Fibroblast of the aortic adventitia (primary cell): ENCODE measurements at places on chromosomes 1 and 21.

DNA sequence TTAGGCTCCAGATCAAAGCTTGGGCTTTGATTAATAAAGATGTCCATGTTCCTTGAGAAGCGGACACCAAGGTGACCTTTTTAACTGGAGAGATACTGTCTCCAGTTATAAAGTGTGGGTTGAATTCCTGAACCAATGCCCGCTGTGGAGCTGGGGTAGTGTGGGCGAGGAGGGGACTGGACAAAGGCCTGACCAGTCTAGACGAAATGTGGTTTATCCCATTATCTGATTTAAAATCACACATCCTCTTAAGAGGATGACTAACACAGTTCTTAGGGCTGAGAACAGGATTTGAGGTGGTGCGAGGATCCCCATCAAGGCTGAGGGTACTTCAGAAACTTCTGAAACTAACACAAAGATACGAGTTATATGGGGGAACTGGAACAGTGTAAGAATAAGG, 84.5 kb upstream of the GCLM start:
- DNase-seq, result no peak

DNA sequence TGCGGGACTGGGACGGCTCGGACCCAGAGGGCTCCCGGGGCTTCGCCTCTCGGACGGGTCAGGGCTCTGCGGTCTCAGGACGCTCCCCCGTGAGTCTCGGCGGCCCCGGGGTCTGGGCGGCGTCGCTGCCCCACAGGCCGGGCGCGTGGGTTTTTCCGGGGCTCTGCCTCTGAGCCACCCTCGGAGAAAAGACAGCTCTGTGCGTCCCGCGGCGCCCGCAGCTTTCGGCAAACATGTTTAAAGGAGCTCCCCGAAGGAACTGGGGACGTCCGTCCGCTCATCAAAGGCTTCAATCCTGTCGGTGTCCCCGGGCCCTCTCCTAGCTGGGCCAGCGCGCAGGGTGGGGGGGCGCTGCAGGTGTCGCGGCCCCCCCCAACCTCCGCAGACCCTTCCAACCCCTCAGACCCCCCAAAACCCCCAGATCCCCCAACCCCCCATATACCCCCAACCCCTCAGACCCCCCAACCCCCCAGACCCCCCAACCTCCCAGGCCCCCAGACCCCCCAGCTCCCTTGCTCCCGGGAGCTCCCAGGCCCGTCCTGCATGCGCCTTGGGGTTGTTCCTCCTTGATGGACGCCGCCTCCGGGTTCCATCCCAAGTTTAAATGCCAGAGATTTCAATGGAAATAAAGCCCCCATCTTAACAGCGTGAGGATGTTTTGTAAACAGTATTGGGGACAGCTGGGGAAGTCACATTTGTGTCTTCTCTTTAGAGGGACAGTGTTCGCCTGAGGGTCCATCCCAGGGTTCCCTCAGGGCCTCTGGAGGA, 996 bp upstream of the C1orf159 start:
- no peak for DNase-seq

DNA sequence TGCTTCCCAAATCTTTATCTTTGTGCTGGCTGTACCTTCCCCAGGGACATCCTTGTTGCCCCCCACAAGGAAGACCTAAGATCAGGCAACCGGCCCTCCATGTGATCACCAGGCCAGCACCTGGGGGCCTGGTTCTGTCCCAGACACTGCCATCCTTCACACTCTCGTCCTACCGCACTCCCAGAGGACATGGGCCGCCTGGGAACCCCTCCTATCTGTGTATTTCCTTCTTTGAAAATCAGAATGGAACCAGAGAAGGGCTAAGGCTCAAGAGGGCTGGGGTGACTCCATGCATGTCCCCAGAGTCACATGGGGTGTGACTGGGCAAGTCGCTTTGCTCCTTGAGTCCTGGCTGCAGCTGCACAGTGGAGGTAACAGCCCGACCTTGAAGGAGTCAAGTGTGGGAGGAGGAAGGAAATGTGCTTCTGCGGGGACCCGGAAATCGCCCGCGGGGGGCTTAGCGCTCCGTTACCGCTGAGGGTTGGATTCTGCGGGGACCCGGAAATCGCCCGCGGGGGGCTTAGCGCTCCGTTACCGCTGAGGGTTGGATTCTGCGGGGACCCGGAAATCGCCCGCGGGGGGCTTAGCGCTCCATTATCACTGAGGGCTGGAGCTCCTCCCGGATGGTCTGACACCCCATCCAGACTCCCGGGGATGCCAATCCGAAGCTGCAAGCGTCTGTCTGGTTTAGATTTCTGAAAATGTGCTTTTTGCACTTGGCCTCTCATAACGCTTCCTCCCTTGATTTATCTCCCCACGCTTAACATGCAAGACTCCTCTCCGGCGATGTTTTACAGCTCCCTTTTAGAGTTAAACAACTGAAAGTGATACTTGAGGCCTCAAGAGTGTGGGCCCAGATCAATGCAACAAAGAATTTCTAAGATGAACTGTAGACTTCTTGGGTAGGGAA, 278.9 kb downstream of the NPHP4 start:
- DNase-seq, result no peak

- no peak for DNase-seq
Observed at GRCh38 chr1:1285102-1285571, 4.9 kb downstream of the SCNN1D start.

- peak; percentile 55 for DNase-seq
Observed at GRCh38 chr1:40977716-40978115, 1.8 kb upstream of the CTPS1 start.

- DNase-seq, result no peak
Observed at GRCh38 chr21:42343556-42343955, 7.2 kb downstream of the TFF2 start.

DNA sequence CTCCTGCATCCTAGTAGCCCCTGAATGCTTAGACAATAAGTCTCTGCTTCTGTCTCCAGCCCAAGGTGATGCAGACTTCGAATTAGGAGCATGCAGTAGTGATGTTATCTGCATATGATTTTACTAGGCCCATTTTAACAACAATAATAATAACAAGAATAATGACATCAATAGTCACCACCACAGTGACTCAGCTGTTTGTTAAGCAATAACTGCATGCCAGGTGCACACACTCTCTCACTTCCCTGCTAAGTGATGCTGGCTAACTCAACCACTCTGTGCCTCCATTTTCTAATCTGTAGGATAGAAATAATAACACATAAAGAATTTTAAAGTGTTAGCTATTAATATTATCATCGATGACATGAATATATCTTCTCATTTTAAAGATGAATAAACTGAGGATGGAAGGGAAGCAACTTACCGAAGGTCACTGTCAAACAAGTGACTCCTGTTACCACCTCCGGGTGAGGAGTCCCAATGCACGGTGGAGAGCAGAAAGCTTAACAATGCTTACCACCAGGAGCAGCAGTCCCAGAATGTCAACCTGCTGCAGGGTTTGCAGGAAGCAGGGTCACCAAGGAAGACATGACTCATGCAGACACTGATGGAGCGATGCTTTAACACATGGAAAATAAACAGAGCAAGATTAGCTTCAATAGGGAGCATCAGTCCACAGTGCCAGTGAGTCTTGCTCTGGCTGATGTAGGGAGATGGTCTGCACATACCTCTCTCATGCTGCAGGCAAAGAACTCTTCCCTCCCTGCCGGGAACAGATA, 290.2 kb downstream of the SPATA17 start:
- DNase-seq, result no peak

- DNase-seq, result peak; percentile 63
Observed at GRCh38 chr1:240575981-240576662, 35.8 kb downstream of the GREM2 start.

- peak; percentile 79 for DNase-seq
Observed at GRCh38 chr1:19661721-19662228, 2.9 kb upstream of the HTR6 start.

DNA sequence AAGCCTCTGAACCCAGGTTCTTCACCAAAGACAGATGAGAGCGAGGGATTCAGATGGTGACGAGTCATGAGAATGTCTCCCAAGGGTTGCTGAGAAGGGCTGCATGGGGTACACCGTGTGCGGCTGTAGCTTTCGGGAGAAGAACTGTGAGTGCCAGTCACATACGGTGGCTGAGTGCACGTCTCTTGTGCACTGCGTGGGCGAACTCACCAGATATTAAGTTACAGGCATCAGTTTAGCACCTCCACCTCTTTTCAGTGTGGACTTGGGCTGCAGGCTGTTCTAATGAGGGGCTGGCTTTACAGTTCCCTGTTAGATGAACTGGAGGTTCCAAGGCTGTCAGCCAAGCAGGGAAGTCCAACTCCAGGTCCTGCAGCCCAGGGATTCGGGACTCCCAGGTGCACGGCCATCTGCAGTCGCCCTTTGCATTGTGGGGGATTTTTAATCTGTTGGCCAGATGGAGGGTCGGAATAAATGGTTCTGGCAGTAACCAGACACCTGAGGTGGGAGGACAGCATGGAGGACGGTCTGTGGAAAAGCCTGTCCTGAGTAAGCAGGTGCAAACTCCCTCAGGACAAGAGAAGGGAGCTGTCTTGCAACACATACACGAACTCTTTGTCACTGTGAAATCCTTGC, 26.5 kb upstream of the AVPR1B start:
- DNase-seq, result no peak

DNA sequence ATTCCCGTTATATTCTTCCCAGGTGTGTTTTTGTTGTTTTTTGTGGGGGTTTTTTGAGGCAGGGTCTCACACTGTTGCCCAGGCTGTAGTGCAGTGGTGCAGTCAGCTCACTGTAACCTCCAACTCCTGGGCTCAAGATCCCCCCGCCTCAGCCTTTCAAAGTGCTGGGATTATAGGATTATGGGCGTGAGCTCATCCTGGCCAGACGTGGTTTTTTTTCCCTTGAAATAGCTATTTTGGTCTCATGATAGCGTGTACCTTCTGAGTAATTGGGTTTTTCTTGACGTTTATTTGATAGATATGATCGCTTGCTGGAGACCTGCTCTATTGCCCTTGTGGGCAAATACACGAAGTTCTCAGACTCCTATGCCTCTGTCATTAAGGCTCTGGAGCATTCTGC, 17.6 kb downstream of the CTPS1 start:
- no peak for DNase-seq

DNA sequence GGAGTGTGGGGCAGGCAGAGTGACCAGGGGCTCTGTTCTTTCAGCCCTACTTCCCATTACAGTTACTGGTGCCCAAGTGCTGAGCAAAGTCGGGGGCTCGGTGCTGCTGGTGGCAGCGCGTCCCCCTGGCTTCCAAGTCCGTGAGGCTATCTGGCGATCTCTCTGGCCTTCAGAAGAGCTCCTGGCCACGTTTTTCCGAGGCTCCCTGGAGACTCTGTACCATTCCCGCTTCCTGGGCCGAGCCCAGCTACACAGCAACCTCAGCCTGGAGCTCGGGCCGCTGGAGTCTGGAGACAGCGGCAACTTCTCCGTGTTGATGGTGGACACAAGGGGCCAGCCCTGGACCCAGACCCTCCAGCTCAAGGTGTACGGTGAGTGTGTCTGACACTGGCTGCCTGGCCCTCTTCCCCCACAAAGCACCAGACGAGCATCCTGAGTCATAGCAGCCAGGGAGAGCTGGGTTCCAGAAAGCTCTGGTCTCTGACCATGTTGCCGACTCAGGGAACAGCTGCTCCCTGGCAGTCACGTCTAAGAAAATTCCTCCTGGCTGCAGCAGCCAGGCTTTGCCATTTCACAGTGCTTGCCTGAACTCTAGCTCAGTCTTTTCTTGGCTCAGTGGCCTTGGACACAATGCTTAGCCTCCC, 3.3 kb downstream of the SLAMF8 start:
- DNase-seq, result peak; percentile 87

- DNase-seq, result no peak
Observed at GRCh38 chr1:206953126-206953525, 6.9 kb upstream of the PIGR start.

DNA sequence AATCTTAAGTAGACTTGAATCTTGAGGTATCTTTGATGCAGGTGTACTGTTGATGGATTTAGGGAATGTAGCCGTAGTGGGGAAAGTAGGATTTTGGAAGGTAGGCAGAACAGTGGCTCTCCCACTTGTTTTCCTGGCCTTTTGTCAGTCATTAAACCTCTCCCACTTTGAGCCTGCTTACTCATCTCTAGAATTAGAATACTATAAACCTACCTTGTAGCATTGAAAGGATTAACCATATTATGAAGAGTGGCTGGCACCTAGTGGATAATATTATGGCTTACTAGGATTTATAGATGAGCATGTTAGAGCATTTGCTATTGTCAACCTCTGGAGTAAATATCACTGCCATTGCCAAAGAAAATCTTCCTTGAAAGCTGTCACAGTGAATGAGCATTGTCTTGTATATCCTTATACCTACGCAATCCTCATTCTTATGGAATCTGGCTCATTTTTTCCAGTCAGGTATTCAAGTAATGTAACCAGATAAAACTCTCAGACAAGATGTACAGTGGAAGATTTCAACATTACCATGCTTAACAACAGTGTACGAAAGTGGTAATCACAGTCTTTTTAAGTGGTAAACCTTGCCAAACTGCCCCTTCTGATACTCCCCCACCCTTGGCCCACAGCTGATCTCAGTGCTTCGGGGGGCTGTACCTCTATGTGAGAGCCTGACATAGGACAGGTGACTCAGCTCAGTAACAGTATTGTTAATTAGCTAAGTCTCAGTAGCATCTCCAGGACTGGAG, 44.4 kb downstream of the SH3GLB1 start:
- no peak for DNase-seq

DNA sequence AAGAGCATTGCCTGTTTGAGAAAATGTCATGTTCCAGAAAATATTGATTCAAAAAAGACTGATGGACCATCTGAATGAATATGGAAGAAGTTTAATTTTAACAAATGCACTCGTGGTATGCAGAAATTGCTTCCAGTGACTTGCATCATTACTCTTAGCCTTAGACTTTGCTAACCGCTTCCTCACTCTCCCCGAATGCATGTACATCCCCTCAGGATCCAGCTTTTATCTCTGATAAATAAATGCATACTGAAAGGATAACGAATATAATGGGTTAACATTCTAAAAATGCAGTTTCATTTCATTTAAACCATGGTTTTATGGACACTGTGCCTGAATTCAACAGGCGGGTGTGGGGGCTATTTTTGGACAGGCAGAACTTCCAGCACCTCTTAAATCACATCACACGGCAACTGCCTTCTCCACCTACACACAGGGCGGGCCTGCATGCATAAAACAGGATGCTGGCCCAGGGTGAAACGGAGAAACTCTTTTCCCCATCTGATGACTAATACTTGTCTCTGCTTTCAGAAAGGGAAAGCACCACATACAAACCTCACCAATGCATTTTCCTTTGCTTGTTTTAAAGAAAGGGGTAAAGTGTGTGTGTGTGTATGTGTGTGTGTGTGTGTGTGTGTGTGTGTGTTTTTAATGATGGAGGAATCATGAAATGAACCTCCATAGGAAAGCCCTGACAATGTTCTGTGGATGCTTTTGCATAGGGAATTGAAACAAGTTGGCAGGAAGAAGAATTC, 48.7 kb downstream of the SPAG17 start:
- peak; percentile 81 for DNase-seq

GRCh38 chr21:24938573-24938972, 668.7 kb downstream of the MRPL39 start:
- no peak for DNase-seq

GRCh38 chr1:188170411-188170810, 1341.7 kb downstream of the PLA2G4A start:
- DNase-seq, result no peak

GRCh38 chr1:45573231-45573804, 10.5 kb upstream of the NASP start:
- DNase-seq, result no peak

GRCh38 chr1:65558215-65558614, 137.7 kb downstream of the LEPR start:
- peak; percentile 14 for DNase-seq

GRCh38 chr1:226638001-226638601, 89.5 kb downstream of the STUM start:
- DNase-seq, result no peak
